AG04450 (cell line): ENCODE measurements at places on chromosomes 12 and 14.

DNA sequence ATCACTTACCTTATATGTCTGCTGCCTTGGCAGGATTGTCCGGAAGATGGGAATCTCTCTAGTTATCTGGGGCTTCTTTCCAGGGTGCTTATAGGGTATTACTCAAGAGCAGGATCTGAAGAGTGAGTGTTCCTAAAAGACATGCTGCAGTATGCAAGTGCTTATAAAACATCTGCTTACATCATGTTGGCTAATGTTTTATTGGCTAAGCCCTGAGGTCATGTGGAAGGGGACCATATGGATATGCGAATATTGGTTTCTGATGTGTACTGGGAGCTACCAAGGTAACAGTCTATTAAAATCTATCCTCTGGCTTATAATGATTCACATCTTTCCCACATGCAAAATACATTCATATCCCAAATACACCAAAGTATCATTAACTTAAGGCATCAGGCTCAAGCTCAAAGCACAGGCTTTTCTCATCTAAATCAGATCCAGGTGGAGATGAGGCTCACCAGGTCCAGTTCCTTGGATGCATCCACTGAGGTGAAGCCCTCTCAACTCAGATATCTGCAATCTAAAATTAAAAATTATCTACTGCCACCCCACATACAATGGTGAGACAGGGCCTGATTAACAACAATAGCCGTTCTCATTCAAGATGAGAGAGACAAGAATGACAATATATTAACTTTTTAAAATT lies 29.8 kb downstream of the LRRIQ1 start:
- DNase-seq, result no peak

GRCh38 chr14:102246071-102246470 lies 58.9 kb downstream of the MOK start:
- DNase-seq, result no peak

DNA sequence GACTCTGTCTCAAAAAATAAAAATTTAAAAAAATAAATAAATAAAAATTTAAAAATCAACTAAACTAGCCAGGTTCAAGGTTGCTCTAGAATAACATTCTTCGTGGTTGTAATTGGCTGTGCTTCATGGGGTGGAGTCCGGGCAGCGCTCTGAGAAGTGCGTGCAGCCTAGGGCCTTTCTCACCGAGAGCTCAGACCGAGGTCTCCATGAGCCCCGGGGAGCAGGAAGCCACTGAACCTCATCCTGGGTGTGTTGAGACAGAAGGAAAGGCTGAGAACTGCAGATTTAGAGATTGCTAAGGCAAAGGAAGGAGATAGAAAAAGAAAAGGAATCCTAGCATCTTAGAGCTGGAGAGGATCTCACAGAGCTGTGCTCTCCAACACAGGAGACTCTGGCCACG lies 14.7 kb downstream of the P2RX4 start:
- DNase-seq, result no peak

DNA sequence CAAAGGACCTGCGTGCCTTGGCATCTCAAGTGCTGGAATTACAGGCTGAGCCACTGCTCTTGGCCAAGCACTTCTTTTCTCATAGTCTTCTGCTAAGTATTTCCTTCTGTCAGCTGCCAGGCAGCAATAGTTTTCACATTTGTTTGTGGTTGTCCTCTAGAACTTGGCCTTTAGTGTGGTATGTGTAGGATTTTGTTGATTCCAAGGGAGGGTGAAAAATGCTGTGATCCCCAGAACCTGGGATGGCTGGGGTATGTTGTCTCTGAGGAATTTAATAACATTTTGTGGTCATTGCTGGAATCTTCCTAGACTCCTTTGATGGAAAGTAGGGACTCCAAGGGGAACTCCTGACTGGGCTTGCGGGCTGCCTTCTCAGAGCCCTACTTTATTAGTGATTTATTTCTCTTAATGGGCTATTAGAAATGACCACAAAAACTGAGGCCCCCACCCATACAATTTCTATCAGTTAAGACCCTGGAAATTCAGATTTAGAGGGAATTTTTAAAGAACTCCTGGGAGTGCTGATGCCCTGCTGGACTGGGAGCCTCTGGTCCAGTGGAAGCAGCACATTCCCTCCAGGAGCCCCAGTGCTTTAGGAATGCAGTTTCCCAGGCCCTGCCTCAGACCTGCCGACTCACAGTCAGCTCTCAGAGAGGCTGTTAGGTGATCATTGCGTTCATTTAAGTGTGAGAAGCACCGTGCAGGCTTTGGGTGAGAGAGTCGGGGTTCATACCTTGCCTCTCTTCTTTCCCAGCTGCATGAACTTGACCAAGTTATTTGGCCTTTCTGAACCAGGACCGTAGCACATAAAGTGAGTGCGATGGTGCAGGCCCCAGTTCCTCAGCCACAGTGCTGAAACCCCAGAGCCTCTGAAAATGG lies 22.7 kb downstream of the TRAF3 start:
- peak; percentile 73 for DNase-seq

- DNase-seq, result no peak
These were observed 197.8 kb upstream of the FRMD6 start for GRCh38 chr14:51453869-51454268.

DNA sequence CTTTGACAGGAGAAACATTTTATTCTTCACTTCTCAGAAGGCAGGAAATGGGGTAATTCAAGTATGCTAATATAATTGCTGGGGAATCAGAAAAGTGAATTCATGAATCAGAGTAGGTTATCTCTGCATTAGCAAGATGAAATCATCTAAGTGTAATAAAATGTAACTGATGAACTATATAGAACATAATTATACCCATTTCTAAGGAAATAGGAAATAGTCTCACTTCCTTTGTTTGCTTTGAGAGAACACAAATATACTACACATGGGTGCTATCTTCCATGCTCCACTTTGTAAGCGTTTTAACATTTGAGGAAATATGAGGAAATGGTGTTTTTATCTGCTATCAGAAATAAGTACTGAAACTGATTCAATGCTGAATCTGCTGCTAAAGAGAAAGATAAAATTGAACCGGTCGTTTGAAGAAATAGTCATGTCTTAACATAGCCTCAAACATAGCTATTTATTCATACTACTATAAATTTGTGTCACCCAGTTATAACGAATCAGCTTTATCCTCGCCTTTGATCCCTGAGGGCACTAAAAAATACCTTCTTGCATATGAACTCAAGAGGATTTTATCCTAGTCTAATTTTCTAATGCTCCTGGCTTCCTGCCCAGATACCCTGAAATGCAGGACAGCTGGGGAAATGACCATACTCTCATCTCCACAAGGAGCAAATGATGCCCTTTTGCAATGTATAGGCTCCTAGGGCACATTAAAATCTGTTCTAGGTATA lies 696.0 kb downstream of the C12orf50 start:
- no peak for DNase-seq

DNA sequence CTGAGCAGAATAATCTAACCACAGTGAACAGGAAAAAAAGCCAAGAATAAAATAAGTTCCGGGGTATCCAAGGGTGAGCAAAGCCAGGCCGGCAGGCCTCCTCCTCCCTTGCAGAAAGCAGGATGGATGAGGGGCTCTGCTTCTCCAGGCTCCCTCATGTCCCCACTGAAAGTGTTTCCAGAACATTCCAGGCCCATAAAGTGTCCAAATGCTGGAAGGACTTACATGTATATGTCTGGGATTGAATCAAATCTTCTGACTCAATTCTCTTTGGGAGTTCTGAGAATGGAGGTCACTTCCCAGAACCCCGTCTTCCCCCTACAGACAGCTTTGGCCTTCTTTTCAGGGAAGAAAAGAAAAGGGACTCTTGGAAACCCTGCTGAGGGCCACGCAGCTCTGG lies 25.0 kb upstream of the BDKRB1 start:
- DNase-seq, result no peak

GRCh38 chr12:39112064-39112463 lies 206.7 kb upstream of the CPNE8 start:
- DNase-seq, result no peak

- no peak for DNase-seq
These were observed 6.8 kb downstream of the KNTC1 start for GRCh38 chr12:122533856-122534255.

DNA sequence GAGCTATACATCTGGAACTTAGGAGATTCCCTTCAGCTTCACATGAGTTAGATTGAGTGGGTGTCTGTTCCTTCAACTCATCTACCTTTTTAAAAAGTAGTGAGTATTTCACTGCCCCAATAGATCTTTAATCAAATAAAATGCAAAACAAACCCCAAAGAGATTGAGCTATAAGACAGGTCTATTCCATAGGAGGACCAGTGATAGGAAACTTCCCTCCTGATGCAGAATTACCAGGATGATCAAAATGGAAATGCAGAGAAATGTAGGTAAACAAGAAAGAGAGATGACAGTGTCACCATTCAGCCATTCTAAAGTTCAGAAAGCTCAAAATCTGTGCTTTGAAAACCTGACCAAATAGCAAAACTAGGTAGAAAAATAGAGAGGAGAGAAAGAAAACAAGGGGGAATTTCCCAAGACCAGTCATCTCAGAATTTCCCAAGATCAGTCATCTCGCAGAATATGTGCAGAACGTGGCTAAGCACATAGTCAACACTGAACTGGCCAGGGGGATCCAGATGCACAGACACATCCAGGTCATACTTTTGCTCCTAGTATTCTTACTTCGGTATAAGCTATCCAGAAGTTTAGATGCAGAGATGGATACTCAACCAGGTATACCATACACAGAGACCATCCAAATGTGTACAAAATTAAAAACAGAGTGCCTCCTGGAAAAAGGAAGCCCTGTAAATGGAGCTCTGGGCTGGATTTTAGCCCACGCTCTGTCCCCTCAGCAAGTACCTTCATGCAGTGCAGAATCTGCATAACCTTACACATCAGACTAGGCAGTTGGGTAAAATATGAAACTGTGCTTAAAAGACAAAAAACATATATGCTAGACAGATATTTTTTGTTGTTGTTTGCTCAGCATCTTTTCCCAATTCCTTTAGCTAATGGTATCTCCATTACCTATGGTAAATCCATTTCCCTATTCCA lies 27.4 kb downstream of the SLC41A2 start:
- no peak for DNase-seq

- no peak for DNase-seq
These were observed 2.9 kb upstream of the RTL1 start for GRCh38 chr14:100906420-100906819.

- no peak for DNase-seq
These were observed 116.5 kb downstream of the SRGAP1 start for GRCh38 chr12:63961048-63961447.

DNA sequence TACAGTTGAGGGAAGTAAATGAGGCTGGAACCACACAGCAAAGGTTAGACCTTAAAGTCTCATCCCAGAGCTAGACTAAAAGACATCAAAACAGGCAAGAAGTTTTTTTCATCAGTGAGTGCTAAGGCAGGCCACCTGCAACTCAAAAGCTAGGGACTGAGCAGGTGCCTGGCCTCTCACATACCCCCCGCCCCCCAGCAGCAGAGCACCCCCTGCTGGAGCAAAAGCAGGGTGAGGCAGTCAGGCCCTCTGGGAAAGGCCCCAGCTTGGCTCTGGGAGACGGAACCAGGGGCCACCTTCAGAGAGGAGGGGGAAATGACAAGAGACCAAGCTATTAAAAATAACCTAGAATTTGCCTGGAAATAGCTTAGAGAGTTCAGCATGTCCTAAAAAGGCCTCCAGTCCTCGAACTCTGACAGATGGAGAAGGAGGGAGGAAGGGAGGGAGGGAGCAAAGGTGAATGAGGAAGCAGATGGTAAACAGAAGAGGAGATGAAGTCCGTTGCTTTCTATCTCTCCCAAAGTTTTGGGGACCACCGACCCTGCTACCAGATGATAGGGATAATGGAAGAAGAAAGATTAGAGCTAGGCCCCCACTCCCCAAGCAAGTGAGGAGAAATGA lies 1.8 kb downstream of the ITGA7 start:
- no peak for DNase-seq

- DNase-seq, result peak; percentile 69
These were observed 249.2 kb upstream of the PWP1 start for GRCh38 chr12:107436376-107436775.

DNA sequence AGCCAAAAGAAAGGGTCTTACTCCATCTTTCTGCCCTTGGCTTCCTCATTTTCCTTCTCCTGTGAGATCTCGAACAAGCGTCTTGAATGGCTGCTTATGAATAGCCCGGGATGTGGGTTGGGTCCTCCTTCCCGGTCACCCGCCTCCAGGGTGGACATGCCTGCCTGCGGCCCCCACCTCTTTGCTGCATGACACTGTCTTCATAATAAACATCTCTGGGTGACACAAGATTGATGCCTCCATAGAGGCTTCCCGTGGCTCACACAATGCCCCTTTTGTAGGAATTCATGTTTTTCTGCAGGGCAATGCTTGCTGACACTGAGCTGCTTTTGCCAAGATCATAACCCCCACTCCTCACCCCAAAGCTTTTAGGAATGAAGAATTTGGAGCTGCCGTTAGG lies 125.9 kb downstream of the ZNF664 start:
- no peak for DNase-seq

DNA sequence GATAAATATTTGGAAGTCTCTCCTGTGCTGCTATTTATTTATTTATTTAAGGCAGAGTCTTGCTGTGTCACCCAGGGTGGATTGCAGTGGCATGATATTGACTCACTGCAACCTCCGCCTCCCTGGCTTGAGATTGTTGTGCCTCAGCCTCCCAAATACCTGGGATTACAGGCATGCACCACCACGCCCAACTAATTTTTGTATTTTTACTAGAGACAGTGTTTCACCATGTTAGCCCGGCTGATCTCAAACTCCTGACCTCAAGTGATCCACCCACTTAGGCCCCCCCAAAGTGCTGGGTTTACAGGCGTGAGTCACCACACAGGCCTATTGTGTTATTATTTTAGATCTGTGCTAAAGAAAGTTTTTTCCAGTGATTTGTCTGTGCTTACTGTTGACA lies 225.2 kb downstream of the CCER1 start:
- DNase-seq, result no peak

- no peak for DNase-seq
These were observed 93.6 kb downstream of the TNFAIP2 start for GRCh38 chr14:103216857-103217256.

- no peak for DNase-seq
These were observed 55.9 kb upstream of the SRSF5 start for GRCh38 chr14:69711065-69711464.

- no peak for DNase-seq
These were observed 37.1 kb upstream of the PELI2 start for GRCh38 chr14:56081139-56081538.

GRCh38 chr12:93729934-93730333 lies 52.8 kb downstream of the CRADD start:
- no peak for DNase-seq

- DNase-seq, result no peak
These were observed 157.7 kb upstream of the AVPR1A start for GRCh38 chr12:63308671-63309070.

GRCh38 chr14:32109676-32110547 lies 32.8 kb downstream of the ARHGAP5 start:
- peak; percentile 54 for DNase-seq

GRCh38 chr12:45200491-45201043 lies 15.3 kb upstream of the ANO6 start:
- DNase-seq, result no peak

DNA sequence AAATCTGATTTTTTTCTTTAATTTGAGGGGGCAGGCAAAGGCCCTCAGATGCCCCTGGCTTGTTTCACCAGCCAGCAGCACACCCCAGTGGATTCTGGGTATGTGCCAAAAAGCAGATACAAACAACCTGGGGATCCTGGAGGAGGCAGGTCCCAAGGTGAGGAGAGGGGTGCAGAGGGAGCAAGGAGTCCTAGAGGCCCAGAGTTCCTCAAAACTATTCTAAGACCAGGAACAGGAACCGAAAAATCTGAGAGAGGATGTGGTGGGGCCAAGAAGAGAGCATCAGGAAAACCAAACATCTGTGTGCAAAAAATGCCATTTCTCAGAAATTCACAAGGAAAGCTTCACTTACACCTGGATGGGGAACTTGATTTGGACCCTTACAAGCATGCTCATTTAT lies 8.2 kb downstream of the KCNA5 start:
- no peak for DNase-seq
